GM18507 (cell line): ENCODE measurements at places on chromosomes 4 and X.

DNA sequence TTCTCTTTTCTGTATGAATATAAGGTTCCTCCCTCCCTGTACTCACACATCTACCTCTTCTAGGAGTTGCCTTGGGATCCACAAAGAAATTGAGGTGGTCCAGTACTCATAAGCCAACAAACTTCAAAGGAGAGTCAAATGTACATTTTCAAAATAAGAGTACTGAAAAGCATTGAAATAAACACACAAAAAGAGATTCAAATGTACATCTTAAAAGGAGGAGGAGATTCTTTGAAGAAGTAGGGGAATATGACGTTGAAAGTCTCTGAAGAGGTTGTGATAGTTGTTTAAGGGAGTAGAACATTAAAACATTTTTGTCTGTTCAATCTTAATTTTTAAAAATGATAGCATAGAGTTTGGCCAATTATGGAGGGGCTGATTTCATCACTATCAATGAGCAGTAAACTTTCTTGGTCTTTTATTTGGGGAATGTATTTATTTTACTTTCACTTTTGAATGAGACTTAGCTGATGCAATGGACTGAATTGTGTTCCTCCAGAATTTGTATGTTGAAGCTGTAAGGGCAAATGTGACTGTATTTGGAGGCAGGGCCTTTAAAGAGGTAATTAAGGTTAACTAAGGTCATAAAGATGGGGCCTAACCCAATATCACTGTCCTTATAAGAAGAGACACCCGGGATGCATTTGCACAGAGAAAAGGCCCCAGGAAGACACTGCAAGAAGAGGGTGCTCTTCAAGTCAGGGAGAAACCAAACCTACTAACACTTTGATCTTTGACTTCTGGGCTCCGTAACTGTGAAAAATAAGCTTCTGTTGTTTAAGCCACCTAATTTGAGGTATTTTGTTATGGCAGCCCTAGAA lies 226.3 kb upstream of the PGRMC2 start:
- no peak for DNase-seq

DNA sequence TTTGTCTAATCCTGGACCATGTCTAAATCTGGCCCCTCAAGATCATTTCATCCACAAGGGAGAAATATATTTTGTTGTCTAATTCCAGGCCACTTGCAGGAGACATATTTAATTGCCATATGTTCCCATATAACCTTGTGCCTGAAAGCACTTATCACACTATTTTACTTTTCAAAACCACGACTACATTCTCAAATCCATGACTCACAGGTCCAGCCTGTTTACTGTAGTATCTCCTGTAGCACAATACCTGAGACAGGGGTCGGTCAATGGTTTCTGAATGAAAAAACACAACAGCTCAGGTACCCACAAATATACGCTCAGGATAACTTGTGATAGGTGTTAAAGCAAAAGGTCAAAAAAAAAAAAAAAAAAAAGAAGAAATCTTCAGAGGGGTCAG lies 60.9 kb downstream of the SEC24D start:
- DNase-seq, result no peak

GRCh38 chr4:37762294-37762990 lies 64.0 kb upstream of the PGM2 start:
- DNase-seq, result no peak

DNA sequence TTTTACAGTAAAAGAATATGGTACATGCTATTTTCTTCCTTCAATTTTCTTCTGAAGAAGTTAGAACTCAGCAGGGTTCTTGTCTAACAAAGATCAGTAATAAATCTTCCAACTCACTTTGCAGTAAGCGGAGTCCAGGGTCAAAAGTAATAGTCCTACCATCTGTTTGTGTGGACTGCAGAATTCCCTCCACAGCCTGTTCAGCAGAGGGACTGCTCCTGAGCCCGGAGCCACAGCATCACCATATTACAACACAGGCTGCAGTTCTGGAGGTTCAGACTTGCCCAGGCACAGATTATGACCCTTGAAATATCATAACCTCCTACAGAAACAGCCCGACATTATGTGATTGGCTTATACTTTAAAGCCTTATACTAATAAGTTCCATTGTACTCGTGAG lies 10.3 kb downstream of the FHDC1 start:
- DNase-seq, result no peak

GRCh38 chr4:128810331-128810870 lies 901 bp downstream of the JADE1 start:
- DNase-seq, result no peak

DNA sequence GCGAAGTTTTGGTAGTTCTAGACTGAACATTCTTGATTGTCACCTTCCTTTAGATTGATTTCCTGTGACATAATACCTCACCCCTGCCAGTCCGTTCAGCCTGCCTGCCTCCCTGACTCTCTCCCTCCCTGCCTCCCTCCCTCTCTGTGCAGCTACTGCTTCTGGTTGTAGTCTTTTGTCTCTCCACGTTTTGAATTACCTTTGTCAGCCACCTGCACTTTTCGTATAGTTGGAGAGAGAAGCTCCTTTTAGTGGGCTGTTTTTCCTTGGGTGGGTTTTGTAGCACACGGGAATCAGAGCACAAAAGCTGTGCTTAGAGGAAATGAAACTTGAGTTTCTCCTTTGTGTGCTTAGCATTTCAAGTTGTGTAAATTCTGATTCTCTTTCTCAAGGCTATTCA lies 32.6 kb upstream of the MSMO1 start:
- no peak for DNase-seq

DNA sequence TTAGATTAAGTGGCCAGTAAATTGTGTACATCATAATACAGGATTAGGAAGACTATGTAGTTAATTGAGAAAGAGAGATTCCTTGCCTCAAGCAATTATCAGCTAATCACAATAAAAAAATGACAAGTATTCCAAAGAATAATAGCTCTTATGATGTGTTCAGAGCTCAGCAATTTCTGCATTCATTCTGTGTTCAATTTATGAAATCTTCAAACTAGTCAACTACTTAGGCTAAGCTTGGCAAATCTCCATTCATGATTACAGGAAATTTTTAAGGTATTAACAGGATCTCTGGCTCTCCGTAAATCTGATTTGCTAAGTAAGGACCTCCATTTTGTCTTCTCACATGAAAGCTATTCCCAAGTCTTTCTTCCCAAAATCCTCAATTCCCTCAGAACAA lies 256.9 kb upstream of the TEX13A start:
- no peak for DNase-seq

- DNase-seq, result no peak
Observed at GRCh38 chr4:146465628-146466027, 56.1 kb downstream of the SLC10A7 start.

GRCh38 chr4:4868040-4868757 lies 8.7 kb downstream of the MSX1 start:
- no peak for DNase-seq

GRCh38 chrX:119389871-119390501 lies 9.2 kb upstream of the SLC25A43 start:
- DNase-seq, result no peak

DNA sequence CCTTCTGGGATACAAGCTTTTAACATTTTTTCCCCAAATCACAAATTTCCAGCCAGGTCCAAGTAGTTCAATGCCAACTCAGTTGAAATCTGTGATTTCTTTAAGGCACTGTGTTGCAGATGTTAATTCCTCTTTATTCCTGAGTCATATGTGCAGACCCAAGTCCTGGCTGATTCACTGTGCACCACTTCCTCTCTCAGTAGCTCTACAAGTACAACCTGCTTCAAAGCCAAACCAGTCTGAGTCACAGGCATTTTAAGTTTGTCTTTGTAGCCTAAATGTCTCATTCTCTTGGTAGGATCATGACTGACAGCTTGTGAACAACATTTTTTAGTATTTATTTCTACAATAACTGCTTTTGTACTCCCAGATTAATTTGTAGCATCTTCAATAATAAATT lies 165.6 kb upstream of the S100G start:
- DNase-seq, result no peak
